ENCODE measurements at places on chromosomes 13 and 19.

DNA sequence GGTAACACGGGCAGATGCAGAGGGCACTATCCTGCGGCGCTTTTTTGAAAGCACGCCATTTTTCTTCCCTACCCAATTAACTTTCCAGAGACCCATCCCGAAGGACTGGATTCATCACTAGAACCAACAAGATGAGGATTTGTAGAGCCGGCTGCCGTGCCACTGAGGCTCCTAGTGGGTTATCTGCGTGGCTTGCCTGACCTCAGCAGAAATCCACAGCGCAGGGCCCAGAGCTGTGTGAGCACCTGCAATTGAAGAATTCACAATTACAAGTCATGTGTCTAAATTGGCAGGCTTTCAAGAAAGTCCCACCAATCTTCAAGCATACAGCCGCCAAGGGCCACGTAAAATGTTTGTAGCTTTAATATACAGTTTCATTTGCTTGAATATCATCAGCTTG, 75.5 kb downstream of the ALOX5AP start:
- DNase-seq: no peak

GRCh38 chr13:64471916-64472315, 2758.2 kb downstream of the PCDH9 start:
- DNase-seq: no peak

GRCh38 chr13:30744056-30744680, 8.8 kb downstream of the ALOX5AP start:
- DNase-seq: peak; percentile 68

DNA sequence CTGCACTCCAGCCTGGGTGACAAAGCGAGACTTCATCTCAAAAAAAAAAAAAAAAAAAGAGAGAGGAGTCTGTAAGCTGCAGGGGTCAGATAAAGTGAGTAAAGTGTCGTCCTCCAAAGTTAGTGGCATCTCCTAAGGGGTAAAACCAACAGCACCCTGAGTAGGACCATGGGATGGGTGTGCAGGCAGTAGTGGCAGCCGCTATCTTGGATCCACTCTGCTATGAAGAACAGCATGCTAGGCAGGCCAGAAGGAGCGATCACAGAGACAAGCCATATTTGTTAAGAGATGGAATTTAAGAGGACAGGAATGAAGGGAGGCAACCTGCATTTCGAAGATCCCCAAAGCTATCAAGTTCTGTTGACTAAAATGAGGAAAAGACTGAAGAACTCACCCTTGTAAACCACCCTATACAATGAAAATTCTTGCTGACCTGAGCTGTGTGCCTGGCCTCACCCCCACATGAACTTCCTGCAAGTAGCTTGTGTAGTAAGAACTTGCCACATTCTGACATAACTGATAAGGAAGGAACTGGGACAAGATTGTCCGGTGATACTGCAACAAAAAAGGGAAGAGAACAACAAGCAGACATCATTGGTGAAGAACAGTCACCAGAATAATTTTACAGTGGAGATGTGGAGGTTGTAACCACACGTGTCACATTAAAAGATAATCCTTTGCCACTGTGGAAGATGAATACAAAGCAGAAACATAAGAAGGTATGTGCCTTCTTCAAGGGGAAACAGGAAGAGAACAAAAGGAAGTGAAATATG, 16.2 kb downstream of the DPY19L3 start:
- DNase-seq: no peak

DNA sequence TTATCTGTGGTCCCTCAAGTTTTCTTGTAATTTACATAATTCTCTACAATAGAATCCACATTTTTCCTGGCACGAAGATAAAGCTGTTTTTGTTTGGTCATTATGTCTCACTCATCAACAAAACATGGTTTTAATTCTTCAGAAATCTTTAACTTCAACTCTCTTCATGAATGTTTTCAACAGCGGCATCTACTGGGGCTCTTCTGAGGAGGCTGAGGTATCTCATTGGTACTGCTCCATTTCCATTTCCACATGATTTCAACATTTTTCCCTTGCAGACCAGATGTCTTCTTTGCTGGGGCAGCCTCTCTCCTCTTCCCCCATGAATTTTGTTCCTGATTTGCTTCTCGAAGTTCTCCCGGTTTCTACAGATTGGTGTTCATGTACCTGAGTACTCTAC, 5.8 kb upstream of the KBTBD7 start:
- DNase-seq: no peak

GRCh38 chr13:26221721-26222519, at the start of gene RNF6:
TSS of gene RNF6 (minus strand) at chr13:26222314. CDS start at chr13:26219649, 2,665 bp downstream.
- DNase-seq: peak; percentile 57

- no peak for DNase-seq
Observed at GRCh38 chr19:44635581-44636438, 7.9 kb upstream of the PVR start.

GRCh38 chr13:111552891-111553655, 232.6 kb downstream of the TEX29 start:
- no peak for DNase-seq

- no peak for DNase-seq
Observed at GRCh38 chr19:14027856-14028450, at the start of gene RLN3. TSS of gene RLN3 (plus strand) at chr19:14028148. CDS start at chr19:14028205, 57 bp downstream.

GRCh38 chr19:54804571-54804970, 1.2 kb downstream of the KIR2DL4 start:
- DNase-seq: no peak

GRCh38 chr19:6979399-6979798, 41.8 kb downstream of the MBD3L2B start:
- no peak for DNase-seq

DNA sequence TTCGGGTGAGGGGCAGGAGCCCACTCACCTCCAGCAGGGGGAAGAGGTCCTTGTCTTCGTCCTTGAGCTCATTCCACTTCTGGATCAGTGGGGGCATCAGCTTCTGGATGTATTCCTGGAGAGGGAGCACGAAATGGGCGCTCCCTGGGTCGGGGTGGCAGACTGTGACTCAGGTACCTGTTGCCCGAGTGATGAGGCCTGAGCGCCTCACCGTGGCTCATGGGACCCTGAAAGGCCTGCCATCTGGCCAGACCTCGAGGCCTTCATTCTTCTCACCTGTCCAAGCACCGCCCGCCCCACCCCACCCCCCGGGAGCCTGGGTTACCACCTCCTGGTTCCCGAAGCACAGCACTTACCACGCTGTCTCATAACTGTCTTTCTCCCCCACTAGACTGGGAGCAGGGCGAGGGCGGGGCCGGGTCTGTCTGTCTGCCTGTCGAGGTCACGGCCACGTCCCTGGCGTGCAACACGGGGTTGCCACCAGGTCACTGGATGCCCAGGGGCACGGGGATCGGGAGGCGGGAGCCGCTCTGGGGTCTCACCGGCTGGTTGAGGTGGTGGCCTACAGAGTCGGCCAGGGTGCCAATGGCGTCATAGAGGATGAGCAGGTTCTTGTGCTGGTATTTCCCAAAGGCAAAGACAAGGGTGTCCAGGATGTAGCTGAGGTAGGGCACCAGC, 9.4 kb upstream of the FBXW9 start:
- no peak for DNase-seq

GRCh38 chr19:17950310-17951156, 16.4 kb upstream of the KCNN1 start:
- DNase-seq: no peak

DNA sequence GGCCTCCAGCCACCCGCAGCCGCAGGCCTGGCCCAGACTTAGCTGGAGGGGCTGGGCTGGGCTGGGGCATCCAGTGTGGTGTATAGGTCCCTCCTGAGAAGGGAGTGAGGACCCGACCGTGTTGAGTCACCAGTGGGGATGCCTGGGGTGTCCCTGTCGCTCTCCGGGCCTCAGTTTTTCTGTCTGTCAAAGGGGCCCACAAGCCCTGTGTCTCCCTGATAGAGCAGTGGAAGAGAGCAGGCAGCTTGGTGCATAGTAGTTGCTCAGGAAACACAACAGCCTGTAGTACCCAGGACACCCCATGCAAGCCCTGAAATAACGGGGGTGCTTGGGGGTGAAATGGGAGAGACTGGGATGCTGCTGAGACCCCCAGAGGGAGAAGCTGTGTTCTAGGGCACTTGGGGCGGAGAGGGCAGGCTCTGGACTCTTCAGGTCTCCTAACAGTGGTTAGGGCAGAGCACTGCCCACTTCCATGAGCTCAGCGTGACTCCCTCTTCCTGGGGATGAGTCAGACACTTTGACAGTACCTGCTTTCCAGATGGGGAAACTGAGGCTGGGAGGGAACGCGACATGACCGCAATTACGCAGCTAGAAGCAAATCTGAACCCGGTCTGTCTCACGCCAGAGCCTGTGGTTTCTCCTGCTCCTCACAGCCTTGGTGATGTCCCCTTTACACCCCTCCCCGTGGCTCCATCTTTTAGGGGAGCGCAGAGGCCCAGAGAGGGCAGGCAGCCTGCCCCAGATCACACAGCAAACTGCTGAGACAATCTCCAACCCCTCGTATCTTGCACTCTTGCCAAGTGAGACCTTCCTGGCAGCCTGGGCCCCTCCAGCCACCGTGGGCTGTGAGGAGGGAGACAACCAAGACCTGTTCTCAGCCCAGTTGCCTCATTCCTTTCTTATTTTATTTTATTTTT, 692 bp downstream of the SULT2B1 start:
- DNase-seq: no peak

DNA sequence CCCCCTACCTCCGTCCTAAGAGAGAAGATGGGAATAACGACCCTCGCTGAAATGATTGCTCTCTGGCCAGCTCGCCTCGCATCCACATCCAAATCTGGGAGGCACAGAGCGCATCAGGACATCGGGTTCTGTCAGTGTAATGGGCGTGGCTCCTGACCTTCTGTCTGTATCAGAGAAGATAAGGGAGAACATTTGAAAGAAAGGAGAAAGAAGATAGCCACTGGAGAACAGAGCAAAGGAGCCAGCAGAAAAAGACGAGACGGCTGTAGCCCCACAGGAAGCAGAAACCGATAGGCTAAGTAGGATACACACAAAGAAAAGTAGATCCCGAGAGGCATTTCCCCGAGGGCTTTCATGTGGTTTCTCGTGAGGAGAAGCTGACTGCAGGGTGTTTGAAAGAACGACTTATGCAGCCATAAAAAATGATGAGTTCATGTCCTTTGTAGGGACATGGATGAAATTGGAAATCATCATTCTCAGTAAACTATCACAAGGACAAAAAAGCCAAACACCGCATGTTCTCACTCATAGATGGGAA, 14.0 kb upstream of the GJB2 start:
- DNase-seq: no peak

DNA sequence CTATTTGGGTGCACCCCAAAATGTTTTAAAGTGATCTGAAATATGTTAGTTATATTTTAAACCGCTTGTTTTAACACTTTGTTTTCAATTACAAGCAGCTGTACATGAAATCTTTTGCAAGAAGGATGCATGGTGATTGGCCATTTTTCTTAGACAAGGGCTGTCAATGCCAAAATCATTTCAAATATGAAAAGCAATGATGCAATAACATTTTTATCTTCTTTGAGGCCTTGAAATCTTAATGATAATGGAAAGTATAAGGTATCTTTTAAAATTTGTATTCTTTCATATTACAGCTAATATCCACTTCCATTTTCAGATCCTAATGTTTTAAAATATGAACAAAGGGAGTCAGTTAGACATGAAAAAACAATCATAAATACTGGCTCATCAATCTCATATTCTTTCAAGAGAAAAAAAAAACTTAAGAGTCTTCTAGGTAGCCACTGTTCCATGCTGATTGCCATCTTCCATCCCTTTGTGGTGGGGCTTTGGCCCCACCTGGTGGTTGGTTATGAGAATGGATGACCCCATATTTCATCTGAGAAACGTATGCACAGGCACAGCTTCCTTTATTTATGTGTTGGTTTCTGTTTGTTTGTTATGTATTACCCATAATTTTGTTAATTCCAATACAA, 330.3 kb upstream of the MIR17HG start:
- no peak for DNase-seq

- no peak for DNase-seq
Observed at GRCh38 chr13:34412817-34413375, 529.2 kb upstream of the NBEA start.

DNA sequence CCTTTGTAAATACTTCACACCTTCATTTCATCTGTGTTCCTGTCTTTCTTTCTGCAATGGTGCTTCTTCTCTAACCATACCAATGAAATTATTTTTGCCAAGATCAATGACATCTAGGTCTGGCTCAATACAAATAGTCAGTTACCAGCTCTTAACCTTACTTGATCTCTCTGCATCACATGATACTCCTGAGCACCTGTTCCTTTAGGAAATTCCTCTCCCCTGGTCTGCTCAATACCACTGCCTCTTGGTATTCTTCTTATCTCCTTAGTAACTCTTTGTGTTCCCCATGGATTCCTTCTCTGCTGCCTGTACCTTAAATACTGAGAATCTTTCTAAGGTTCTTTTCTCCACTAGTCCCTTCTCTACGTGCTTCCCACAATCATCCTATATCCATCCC, 25.9 kb downstream of the SOHLH2 start:
- DNase-seq: no peak

DNA sequence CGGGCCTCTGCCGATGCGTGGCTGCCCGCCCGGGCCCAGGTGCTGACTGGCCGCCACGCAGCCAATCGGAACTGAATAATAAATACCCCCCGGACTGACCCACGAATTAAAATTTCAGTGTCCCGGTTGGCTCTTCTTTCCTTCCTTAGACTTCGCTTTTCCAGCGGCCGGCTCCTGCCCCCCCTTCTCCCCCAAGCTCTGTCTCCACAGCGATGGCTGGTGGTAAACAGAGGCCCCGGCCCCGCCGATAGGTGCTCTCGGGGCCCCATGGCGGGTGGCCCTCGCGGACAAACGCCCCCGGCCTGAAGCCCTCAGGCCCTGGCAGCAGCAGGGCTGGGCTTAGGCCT, 2.6 kb downstream of the ZBTB7A start:
- DNase-seq: no peak

DNA sequence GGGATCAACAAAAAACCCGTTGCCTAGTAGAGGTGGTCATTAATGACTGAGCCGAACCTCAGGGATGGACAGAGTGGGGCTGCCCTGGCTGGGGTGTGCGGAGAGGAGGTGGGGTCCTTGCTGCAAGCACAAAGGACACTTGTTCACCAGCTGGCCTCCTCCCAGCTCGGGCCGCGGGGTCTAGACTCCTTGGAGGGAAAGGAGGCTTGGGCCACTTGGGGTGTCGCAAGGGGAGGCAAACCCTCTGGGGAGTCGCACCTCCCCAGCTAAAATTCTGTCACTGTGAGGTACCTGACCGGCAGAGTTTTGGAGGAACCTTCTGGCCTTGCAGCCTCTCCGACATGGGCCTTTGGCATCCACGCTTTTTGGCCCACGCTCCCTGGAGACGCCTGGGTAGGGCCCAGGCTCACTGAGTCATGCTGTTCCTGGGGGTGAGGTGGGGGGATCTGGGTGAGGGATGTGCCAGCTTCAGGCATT, 8.2 kb downstream of the KLHL26 start:
- DNase-seq: no peak

- DNase-seq: no peak
Observed at GRCh38 chr19:47313754-47314295, 4.2 kb downstream of the C5AR1 start.

DNA sequence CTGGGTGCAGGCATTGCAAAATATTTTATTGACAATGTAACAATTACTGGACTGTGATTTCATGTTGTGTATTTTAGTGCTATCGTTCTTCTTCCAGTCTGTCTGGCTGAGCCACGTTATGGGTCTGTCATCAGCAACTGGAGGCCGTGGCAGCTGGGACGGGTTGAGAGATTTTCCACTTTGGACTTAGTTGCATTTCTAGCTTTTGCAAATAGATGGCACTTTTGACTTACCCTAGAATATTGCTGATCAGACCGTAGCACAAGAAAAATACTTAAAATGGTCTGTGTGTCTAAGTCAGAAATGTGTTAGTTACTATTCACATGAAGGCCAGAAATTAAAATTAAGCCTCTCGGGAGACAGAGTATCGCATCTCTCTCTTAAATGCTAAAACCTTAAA, 211.1 kb downstream of the TEX29 start:
- no peak for DNase-seq
